ENCODE measurements at places on chromosomes 12 and 14.

DNA sequence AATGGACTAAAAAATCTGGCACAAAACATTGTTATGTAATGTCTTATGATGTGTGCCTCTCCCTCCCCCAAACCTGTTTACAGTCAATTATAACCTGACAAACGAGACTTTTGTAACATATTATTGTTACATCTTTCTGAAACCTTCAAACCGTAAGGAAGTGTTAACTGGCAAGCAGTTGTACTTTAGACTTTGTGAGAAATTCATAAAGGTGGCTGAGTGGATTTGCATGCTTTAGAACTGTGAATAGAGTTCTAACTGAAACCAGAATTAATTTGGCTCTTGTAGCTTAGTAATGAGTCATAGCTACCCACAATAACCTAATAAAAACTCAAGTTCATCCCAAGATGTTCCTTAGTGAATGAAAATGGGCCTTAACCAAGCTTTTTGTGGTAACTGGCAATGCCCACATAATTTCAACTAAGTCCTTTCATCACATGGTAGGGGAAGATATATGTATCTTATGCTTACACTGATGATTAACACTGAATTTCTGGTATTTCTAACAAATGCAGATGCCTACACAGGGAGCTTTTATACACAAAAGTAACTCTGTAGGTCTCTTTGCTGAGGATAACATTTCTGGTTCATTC is 29.7 kb downstream of the RAD9B start:
- DNase-seq: no peak

DNA sequence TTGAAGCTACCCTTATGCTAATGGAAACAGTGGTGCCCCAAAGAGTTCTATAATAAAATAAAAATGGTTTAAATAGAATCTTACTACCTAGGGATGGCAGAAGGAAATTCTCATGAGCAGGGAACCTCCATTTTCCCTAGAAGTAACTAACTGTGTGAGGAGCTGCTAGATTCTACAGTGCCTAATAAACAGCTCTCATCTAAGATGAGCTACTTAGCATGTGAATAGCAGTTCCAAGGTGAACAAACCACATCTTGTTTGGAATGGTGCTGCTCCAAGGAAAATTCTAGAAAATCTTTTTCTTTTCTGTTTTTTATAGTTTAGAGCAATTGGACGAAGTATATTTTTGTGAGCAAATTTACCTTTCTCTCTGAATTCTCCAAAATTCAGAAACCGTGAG is 1015.3 kb upstream of the NOVA1 start:
- no peak for DNase-seq

- no peak for DNase-seq
Observed at GRCh38 chr14:25006961-25007795, 42.8 kb downstream of the STXBP6 start.

- DNase-seq: no peak
Observed at GRCh38 chr14:99038431-99038820, 233.6 kb downstream of the BCL11B start.

DNA sequence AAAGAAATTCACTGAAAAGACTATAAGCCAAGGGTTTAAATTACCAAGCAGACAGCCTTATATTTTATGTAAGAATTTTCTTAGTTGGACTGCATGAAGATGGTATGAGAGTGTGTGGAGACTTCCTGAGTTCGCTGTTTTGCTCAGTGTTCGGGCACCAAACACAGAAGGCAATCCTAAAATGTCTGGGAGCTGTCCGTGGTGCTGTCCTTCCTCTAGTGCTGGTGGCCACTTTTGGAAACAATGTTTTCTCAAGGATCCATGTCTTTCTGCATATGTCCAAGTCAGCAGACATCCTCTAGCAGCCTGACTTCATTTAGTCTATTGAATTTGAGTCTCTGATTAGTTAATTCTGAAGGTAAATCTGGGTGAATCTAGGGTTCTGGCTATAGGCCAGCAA is 135.8 kb downstream of the SLC8A3 start:
- no peak for DNase-seq

DNA sequence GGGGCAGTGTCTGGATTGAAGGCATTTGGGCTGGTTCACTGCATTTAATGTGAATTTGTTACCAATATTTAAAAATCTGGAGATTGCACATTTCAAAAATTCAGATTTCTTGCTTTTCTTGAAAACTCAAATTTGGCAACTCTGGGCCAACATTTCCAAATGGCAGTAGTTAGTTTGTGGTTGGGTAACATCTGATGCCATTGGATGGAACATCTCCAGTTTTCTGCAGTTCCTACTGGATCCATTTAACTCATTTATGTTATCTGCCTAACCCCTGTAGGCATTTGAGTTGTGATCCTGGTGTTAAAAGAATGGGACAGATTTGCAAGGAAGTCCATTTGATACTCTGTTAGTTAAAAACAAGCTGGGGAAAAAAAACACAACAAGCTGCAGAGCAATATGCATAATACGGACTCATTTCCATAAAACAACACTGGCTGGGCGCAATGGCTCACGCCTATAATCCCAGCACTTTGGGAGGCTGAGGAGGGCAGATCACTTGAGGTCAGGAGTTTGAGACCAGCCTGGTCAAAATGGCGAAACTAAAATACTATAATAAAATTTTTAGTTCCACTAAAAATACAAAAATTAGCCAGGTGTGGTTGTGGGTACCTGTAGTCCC is 7.9 kb downstream of the EIF2B2 start:
- no peak for DNase-seq

GRCh38 chr12:31004666-31005065 is 69.0 kb upstream of the DDX11 start:
- DNase-seq: no peak

- no peak for DNase-seq
Observed at GRCh38 chr14:95255487-95255886, 64.2 kb downstream of the CLMN start.

DNA sequence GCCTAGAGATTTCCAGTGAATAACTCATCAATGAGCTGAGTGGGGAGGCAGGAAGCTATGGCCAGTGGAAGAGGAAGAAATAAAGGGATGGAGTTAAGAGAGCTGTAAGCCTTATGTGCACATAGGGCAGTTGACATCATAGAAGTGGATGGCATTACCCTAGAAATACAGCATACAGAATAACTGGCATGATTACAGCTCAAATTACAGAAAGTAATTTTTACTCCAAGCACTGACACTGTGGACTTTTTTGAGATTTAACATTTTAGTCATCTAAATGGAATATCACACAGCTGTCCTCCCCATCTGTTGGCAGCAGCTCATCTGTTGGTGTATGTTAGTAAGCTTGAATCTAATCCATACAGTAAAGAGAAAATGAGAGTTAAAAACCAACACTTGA is 5.4 kb upstream of the IPO8 start:
- DNase-seq: no peak

DNA sequence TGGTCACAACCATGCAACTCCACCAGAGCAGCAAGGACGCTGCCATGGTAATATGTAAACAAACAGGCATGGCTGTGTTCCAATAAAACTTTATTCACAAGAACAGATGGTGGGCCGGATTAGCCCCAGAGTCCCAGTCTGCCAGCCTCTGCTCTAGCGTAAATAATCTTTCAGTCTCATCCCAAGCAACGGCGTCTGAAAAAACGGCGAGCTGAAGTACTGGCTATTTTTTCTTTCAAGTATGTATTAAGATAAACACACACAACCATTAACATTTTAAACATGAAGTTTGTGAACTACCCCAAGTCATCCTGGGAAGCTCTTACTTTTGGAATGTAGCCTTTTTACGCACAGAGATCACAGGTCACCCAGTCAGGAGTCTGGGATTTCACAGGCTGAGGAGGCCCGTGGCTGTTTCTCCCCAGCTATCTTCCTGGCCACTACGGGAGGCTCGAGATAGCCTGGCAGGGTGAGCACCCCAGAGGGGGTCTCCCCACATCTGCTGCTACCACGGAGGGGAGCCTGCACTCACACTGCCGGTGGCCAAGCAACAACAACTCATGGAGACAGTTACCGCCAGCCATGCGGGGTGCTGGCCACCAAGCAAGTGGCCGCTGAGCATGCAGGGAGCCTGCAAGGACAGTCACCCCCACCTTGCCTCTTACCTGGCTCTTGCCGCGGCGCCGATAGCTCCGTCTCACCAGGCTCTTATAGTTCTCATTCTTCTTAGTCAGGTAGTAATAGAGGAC is 124.6 kb downstream of the RFLNA start:
- DNase-seq: no peak

DNA sequence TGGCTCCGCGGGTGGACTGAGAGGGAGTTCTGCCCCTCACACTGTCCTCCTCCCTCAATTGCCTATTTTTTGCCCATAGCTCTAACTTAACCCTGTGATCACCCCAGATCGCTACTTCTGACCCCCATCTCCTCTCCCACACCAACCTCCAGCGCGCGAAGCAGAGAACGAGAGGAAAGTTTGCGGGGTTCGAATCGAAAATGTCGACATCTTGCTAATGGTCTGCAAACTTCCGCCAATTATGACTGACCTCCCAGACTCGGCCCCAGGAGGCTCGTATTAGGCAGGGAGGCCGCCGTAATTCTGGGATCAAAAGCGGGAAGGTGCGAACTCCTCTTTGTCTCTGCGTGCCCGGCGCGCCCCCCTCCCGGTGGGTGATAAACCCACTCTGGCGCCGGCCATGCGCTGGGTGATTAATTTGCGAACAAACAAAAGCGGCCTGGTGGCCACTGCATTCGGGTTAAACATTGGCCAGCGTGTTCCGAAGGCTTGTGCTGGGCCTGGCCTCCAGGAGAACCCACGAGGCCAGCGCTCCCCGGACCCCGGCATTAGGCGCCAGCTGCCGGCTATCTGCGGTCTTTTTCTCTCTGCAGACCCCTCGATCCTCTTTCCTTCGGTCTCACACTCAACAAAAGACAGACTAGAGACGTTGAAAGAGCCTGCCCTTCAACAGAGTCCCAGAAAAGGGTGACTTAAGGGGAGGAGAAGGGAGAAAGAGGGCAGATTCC is 3.0 kb upstream of the TBX3 start:
- no peak for DNase-seq

- no peak for DNase-seq
Observed at GRCh38 chr14:54000341-54000811, 43.8 kb upstream of the BMP4 start.

GRCh38 chr12:105224399-105224798 is 11.6 kb downstream of the APPL2 start:
- no peak for DNase-seq

GRCh38 chr12:121468499-121468801 is 68.5 kb downstream of the RNF34 start:
- DNase-seq: no peak

DNA sequence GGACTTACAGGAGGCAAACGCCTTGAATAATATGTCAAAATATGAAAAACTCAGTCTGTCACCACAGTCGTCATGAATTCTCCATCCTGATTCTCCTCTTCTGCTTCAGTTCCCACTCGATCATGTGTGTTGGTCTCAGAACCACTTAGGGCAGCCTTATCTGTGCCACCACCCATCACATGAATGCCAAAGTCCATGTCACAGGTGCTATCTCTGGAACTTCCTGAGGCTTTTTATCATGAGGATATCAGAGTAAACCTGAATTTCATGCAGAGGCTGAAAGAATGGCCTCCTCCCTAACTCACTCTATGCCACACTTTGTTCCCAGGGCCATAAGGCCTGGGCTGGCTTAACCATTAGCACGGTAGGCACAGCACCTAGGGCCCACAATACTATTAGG is 28.8 kb upstream of the MAP3K9 start:
- no peak for DNase-seq
